ENCODE measurements at places on chromosomes 7 and 10.

DNA sequence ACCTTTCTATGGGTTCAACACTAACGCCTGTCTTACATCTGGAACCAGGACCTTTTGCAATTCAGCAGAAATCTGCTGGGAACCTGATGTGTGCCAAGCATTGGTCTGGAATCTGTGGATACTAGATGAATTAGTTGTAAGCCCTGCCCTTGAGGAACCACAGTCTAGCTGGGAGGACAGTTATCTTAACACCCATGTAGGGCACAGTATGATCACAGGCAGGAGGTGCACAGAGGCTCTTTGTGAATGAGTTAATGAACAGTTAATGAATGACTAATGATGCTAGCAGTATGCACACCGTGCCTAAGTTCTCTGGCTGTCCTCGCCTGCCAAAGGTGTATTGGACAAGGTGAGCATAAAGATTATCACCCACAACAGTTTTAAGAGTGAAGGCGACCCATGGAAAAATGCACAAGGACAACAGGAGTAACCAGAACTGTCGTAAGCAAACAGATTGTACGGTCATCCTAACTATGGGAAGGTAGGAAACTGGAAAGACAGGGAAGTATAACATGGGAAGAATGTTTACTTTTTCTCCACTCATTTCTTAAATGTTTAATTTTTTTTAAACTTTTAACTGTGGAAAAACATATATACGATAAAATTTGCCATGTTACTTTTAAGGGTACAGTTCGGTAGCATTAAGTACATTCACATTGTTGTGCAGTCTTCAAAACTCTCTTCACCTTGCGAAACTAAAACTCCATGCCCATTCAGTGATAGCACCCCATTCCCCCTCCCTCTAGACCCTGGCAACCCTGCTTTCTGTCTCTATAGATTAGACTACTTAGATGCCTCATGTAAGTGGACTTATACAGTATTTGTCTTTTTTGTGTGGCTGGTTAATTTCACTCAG lies 139.9 kb downstream of the CXCL12 start:
- no peak for DNase-seq

DNA sequence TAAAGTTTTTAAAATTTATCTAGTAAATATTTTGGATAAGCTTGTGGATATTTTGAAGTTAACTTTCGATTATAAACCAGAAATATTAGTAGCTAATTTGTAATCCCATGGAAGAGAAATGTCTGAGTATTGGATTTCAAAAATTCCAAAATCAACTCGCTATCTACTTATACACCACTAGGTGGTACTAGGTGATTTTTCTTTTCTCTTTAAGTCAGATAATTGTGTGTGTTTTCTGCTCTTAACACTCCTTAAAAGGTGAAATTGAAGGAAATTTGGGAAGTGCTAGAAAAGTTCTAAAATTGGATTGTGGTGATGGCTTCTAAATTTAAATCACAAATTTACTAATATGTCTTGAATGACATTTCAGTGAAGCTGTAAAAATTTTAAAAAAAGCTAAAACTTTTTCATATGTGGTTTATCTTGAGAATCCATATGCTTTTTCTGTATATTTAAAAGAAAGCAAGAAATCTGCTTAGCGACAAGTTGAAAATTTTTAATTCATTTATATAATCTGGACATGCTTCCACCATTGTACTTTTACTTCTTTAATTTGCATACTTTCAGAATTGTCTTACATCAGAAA lies 90.2 kb downstream of the IPMK start:
- no peak for DNase-seq

- no peak for DNase-seq
Observed at GRCh38 chr10:56586461-56586891, 225.4 kb upstream of the ZWINT start.

DNA sequence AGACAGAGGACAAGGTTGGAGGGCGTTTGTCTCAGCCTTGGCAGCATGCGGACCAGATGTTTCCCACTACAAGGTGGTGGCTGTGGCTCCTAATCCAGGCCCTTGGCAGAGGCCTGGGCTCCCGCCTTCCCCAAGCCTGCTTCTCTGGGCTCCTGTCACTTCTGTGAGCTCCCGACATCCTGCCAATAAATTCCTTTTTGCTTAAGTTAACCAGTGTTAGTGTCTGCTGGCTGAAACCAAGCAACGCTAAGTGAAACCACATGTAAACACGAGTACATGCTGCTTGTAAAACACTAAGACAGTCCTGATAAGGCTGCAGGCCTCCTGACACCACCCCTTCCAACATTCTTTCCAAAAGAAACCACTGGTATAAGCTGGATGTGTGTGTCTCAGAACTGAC lies 263.6 kb upstream of the ZMIZ1 start:
- no peak for DNase-seq

All from activated CD8-positive, alpha-beta memory T cell treated with anti-CD3 and anti-CD28 coated beads, Interleukin-2, amount 10 ng/mL, durations not matched to agents 7 days and 5 days (primary cell).